ENCODE measurements at places on chromosomes 2 and 18.
A peak's percentile ranks its signal among the peaks of the same experiment; 100 is the strongest.

DNA sequence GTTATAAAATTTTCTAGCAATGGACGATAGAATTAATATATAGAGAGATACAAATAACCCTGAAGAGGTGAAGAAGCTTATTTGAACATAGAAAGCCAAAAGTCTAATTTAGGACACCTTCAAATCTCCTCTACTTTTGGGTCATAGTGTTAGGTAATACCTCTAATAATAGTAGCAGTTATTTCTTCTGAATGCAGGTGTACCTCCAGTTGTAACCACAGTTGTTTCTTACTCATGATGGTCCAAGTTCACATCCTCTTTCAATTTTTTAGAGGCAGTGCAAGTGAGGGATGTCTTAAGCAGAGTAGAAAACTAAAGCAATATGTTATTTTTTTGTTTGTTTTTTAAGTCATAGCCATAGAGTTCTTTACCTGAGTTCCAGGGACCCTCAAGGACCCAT is 429.5 kb downstream of the CCDC85A start:
- no peak for DNase-seq

DNA sequence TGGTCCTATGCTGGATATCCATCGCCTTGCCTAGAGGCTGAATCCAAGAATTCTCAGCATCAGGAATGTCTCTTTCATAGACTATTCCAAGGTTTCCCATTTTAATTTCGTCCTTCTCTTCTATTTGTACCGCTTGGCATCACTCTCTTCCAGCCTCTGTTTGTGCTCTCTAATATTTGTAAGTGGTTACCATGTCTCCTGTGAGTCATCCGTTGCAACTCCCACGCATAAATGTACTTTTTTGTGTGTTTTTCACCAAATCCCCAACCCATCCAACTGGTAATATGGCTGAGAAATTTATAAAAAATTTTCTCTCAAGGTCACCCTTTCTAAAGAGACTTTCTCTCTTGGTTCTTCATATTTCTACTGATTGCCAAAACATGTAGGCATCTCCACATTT is 21.8 kb downstream of the COLEC12 start:
- no peak for DNase-seq

GRCh38 chr2:195659982-195660890 is 3.2 kb downstream of the SLC39A10 start:
- DNase-seq: peak; percentile 65

GRCh38 chr2:43265001-43265400 is 38.6 kb upstream of the ZFP36L2 start:
- DNase-seq: no peak

- DNase-seq: no peak
These were observed 292.6 kb downstream of the FSIP2 start for GRCh38 chr2:186031229-186031628.

DNA sequence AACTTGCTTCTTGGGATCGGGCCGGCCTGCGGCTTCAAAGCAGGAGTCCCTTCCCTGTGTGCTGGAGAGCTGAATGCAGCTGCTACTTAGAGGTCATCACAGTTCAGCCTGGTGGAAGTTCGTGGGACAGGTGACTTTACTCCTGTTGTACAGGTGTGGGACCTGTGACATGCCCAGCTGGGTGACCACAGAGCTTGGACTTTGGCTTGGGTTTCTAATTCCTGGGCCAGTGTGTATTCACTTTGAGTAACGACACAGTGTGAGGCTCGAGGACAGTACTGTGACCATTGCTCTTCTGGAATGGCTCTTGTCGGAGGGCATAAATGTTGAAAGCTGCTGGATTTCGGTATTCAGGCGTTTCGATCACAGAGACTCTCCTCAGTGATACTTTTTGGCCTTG is 114.5 kb downstream of the STPG4 start:
- peak; percentile 69 for DNase-seq

DNA sequence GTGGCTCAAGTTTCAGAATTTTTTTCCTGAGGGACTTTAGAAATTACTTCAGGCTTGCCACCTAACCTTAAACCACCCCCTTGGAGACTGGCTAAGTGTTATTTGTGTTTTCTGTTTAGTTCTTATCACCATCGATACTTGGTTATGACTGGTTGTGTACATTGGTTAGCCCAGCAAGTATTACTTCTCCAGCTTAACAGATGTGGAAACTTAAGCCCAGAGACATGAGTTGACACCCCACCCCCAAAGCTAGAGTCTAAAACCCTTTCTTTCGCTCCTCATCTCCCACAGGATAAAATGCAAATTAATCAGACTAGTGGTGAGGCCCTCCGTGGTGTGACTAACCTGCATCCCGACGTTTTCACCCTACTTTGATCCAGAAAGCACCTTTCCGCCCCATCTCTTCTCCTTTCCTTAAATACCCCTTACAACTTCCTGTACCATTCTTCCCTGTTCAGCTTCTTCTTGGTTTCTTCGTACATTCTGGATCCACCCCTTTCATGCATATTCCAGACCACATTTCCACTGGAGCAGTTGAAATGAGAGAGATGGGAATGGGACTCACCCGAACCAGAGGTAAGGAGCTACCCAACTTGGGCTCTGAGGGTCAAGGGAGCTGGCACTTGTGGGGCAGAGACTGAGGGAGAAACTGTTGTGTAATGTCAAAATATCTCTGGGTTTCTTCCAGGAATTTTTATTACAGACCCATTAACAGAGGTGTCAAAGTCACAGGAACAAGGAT is 819 bp upstream of the MAP3K2 start:
- DNase-seq: no peak

Data from HepG2 (cell line).